ENCODE measurements at places on chromosomes 1 and 21. TPM values are rescaled to one million over a fixed set of nuclear protein-coding genes. Genes with fewer than 3 reads are reported as not detected.

DNA sequence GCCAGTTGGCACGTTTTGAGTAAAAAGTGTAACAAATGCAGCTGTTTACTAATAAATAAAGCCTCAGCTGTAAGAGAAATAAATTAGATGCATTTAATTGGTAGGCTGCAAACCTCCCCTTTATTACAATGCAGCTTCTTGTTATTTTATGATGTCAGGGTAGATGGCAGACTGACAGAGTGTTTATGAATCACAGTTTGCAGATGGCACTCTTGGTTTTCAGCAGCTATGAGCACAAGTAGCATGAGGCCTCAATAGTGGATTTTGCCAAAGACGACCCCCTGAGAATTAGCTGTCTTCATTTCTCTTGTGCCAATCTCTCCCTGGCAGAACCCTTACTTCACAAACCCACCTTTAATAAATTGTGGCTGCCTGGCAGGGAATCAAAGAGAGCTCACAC, 161.2 kb upstream of the C1orf87 start:
- no peaks in the 10 kb centered on the region for H3K36me3 ChIP-seq
- DNase-seq = no peak
- no peak overlapping the region for H3K27ac ChIP-seq
- H3K4me1 ChIP-seq = no peaks in the 10 kb centered on the region

DNA sequence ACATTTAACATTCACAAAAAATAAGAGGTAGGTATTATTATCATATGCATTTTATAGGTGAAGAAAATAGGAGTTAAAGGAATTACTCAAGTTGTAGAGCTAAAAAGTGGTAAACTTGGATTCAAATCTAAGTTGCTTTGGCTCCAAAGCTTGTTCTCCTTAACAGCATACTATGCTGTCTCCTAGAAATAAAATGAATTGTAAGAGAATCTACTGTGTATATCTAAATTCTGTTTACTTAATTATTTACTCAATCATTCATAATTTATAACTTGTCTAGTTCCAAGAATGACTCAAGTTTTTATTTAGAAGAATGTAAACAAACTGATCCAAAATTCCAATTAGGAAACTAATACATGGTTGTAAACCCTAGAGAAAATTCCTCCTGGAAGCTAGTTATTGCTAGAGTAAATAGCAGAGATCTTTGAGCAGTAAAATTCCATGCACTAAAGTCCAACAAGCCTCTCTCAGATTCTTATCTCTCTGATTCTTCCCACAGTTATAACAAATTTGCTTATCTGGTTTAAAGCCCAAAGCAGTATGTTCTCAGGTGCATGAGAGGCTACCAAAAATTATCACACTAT, 132.5 kb upstream of the DPT start:
- H3K27me3 ChIP-seq = no peaks in the 10 kb centered on the region
- H3K4me1 ChIP-seq = no peaks in the 10 kb centered on the region
- DNase-seq = no peak
- no peaks in the 10 kb centered on the region for H3K36me3 ChIP-seq
- H3K27ac ChIP-seq = no peak overlapping the region

DNA sequence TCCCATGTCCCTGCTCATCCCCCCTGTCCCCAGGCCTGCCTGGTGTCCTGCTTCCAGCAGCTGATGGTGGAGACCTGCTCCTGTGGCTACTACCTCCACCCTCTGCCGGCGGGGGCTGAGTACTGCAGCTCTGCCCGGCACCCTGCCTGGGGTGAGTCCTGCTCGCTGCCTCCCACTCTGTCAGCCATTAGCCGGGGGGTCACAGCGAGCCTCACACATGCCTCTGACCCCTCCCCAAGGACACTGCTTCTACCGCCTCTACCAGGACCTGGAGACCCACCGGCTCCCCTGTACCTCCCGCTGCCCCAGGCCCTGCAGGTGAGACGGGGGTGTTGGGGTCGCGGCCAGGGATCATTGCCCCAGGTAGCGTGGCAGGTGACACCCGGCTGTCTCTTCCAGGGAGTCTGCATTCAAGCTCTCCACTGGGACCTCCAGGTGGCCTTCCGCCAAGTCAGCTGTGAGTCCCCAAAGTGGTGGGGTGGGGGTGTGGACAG, 10.0 kb downstream of the SCNN1D start:
- H3K27me3 ChIP-seq = no peaks in the 10 kb centered on the region
- H3K4me3 ChIP-seq = no peak overlapping the region
- H3K27ac ChIP-seq = no peak overlapping the region

GRCh38 chr1:198798923-198799386, 160.1 kb downstream of the PTPRC start:
- no peaks in the 10 kb centered on the region for H3K4me1 ChIP-seq
- no peak overlapping the region for H3K27ac ChIP-seq
- no peak for DNase-seq
- no peaks in the 10 kb centered on the region for H3K27me3 ChIP-seq

DNA sequence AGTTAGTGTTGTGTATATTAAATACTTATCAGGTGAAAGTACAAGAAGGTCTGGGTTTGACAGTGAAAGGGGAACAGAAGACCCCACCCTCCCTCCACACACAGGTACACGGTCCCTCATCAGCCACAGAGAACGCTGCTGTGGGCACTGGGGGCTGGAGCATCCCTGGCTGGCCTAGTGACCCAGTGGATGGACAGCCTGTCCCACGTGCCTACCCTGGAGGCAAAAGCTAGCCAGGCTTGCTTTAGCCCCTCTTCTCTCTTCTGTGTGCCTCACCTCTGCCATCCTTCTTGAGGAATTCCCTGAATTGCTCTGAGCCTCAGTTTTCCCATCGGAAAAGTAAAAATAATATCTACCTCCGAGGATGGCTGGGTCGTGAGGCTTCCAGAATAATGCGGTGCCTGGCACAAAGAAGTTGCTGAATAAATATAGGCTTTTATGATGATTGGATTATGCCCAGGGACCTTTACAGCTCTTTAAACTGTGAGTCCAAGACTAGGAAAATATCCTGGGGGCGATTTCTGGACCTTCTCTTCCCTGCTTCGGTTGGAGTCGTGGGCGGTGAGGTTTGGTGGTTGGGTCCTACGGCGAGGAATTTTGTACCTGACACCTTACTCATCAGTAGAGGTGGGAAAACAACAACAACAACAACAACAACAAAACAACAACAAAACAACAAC, 918 bp downstream of the IFNLR1 start:
- H3K4me1 ChIP-seq = peaks cover 34% of the 10 kb centered on the region
- H3K36me3 ChIP-seq = no peaks in the 10 kb centered on the region
- H3K4me3 ChIP-seq = peak overlapping the region; percentile 73
- no peak for DNase-seq

DNA sequence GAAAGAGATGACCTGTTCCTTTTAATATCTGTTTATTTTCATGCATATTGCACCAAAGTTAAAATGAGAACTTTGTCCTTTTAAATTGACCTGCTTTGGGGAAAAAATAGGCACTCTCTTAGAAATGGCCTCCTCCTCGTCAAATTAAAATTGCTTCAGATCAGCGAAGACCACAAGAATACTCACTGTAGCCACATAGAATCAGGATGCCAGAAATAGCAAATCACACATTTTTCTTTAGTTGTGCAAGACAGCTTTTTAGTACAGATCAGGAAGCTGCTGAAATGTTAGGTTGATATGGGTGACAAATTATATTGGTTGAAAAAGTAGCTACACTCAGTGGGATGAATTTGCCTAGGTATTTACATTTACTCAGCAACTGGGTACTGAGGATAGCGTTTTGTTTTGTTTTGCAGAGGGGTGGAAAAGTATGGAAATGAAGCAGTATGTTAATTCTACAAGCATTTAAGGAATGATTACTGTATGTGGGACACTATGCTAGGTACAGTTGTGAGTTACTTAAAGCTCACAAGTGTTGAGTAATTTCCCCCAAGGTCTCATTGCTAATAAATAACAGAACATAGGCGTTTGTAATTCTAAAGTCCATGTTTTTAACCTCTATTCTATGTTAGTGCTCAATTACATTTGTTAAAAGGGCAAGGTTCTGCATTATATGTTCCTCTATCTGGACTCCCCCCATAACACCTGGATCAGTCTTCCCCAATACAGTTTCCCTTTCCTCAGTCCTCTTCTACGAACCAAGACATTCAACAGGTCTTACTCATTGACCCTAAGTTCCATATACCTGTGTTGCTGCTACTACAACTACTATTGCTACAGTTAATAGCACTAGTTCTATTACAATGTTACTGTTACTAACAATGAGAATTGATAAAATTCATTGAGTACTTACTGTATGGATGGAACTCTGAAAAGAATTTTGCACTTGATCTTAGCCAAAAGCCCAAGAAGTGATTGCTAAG, 99.4 kb upstream of the S1PR1 start:
- no peaks in the 10 kb centered on the region for H3K27me3 ChIP-seq
- DNase-seq = no peak
- H3K36me3 ChIP-seq = no peaks in the 10 kb centered on the region
- H3K27ac ChIP-seq = no peak overlapping the region

DNA sequence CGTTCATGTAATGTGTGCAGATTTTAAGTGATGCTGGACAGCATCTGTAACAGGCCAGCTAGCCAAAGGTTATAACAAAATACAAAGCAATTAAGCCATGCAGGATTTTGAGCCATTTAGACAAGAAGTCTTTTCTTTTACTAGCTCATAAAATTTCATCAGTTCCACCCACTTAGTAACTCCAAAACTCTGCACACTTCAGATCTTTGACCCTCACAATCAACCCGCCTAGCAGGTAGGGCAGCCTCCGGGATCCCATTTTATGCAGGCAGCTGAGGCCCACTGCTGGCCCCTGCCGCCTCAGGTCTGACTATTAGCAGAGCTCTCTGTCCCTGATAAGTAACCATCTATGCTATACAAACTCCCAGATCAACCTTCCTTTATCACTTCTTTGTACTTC, 9.2 kb downstream of the LBR start:
- H3K27ac ChIP-seq = no peak overlapping the region
- H3K36me3 ChIP-seq = peaks cover 95% of the 10 kb centered on the region
- H3K4me3 ChIP-seq = no peak overlapping the region
- DNase-seq = no peak
- no peaks in the 10 kb centered on the region for H3K27me3 ChIP-seq

Gene GUCA2A
- not detected for total RNA-seq

GRCh38 chr1:241495741-241496140, 23.8 kb downstream of the FH start:
- DNase-seq = no peak
- no peaks in the 10 kb centered on the region for H3K4me1 ChIP-seq
- peaks cover 49% of the 10 kb centered on the region for H3K36me3 ChIP-seq
- no peak overlapping the region for H3K27ac ChIP-seq
- H3K4me3 ChIP-seq = no peak overlapping the region

Gene LAMC1
- not detected for total RNA-seq
